ENCODE measurements at places on chromosomes 3 and 15.

- peak; percentile 21 for DNase-seq
Observed at GRCh38 chr3:32177702-32178198, 60.7 kb upstream of the CMTM8 start.

DNA sequence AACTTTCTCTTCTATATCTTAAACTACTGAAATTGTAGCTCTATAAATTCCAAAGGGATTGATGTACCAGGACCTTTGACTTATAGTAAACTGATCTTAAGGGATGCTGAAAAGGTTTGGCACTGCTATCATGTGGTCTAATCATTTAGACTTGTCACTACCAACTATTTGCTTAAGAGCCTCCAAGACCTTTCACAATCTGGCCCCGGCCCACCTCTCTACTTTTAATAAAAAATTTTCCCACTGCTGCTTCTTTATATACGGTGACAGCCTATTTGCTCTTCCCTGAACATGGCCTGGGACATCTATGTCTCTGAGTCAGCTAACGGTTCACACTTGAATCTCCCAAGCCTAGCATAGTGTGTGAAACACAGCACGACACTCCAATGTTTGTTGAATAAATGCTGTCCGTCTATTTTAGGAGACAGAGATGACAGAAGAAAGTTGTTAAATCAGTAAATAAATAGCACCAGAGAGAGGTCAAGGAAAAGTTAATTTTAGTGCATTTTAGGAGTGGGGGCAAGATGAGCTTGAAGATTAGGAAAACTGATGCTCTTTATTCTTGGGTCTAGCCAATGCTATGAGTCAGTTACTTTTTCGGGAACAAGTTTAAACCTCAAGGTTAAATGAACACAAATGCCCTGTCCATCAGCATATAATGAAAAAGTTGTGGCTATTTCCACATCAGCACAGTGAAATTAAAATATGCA lies 212.9 kb downstream of the TIGIT start:
- DNase-seq, result no peak

- no peak for DNase-seq
Observed at GRCh38 chr3:3800685-3801493, 1.7 kb downstream of the LRRN1 start.

GRCh38 chr15:39455471-39455991 lies 125.3 kb upstream of the THBS1 start:
- DNase-seq, result no peak

- no peak for DNase-seq
Observed at GRCh38 chr15:66172324-66172980, 81.1 kb downstream of the MEGF11 start.

DNA sequence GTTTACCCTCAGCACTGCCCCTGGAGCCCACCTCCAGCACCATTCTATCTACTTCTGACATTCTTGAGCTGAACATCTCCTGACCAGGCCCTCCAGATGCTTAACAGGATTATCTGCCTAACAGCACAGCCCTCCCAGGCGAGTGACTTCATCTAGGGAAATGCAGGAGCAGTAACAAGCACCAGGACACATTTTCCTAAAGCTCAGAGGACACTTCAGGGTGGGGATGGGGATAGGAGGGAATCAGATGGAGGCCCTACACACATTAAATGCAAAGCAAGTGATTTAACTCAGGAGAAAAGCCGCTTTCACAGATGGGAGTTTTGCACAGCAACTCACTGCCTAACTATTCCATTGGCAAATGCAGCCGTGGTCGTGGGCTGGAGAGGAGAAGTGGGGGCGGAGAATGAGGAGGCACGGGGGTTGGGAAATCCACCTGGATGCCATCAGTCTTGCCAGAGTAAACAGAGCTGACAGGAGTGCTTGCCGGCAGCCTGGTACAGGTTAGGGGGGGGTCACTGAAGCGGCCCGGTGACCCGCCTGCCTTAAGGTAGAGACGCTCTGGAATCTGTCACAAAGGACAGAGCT lies 21.3 kb upstream of the BNC1 start:
- no peak for DNase-seq

- peak; percentile 49 for DNase-seq
Observed at GRCh38 chr3:52220380-52221026, 4.9 kb downstream of the TLR9 start.

DNA sequence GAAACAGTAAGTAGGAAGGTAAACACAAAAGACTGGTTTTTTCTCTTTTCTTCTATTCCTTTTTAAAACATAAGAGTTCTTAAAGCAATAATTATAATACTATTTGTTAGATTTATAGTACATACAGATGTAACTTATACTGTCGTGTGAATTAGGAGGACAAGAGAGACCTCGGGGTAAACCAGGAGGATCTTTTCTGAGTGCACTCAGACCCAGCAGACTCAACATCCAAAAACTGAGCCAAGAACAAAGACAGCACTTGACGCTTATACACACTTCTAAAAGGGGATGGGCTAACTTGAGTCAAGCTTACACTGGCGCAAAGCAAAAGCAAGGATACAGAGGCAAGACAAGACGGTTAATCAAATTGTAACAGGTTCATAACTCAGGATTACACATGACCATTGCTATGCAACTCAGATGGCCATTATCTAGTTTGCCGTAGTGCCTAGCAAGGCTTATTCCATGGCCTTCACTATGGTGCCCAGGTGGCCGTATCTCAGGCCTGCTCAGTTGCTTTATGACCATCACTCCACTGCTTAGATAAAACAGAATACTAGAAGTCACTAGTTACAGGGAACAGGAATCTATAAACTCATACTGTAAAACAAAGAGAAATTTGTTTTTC lies 18.6 kb downstream of the MTHFS start:
- no peak for DNase-seq

DNA sequence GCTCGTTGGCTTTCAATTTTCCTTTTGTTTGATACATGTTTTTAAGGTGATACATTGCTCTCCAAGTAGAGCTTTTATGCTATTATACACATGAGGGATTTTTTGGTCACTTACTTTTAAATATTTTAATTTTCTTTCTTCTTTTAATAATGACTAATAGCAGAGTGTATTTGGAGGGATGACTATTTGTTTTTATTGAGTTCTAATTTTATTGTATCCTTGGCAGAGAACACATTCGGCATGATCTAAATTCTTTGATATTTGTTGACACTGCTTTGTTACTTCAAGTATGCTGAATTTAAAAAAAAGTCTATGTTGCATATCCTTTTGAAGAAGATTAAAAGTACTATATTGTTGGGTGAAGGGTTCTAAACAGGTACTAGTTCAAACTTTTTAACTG lies 149.9 kb upstream of the PDZRN3 start:
- DNase-seq, result no peak

DNA sequence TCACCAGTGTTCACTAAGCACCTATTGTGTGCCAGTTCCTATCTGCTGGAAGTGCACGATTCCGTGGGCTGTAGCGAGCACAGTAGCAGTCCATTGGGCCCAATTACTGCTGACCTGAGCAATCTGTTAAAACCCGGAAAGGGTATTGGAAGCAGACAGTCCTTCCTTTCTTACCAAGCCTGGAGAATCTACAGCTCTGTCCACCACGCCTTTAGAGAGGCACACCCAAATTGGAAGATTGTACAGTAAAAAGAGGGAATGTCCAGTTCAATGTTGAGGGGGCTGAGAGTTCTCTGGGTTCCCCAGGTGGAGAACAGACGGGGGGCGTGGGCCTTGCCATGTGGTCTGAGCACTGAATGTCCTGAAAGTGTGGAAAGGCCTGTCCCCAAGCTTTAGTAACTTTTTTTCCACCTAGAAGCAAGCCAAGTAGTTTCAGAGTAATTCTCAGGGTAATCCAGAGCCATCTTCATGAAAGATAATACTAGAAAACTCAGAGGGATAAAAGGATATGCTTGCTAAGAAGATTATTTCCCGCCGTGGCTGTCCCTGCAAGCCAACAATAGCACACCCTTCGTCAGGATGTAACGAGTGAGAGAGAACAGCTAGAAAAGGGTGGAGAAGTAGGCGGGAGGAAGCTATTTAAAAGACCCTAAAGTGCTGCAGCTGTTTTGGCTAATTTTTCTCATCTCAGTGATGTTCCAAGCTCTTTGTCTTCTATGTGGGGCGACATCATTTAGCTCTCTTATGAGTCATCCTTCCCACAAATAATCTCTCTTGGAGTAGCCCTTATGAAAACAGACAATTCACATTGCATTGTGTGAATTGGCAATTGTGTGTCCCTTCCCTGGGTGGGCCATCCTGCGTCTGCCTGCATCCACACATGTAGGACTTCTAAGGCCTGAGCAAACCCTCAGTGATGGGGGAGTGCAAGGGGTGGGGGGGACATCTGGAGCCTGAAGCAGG lies 181.0 kb downstream of the ATG7 start:
- DNase-seq, result no peak

DNA sequence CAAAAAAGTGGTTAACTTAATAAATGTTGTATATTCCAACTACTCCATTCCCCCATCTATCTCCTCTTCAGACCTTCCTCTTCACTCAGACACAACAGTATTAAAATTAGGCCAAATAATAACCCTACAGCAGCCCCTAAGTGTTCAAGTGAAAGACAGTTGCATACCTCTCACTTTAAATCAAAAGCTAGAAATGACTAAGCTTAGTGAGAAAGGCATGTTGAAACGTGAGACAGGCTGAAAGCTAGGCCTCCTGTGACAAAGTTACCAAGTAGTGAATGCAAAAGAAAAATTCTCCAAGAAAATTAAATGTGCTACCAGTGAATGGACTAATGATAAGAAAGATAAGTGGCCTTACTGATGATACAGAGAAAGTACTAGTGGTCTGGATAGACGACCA lies 71.7 kb downstream of the ANKRD28 start:
- no peak for DNase-seq

DNA sequence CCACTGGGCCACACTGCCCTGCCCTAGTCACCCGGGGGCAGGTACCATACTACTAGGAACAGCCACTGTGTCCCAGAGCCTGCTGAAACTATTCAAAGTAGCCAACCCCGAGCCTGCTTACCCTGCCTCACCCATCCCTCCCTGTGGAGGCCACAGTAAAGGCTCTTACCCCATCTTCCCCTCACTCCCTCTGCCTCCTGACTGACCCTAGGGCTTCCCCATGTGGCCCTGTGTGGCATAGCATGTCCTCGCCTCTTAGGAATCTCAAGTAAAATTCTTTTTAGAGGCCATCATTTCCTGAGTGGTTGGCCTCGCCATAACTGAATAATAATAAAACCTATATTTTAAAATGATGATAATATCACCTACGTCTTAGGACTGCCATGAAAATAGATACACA lies 112.2 kb upstream of the SLC6A11 start:
- DNase-seq, result no peak

DNA sequence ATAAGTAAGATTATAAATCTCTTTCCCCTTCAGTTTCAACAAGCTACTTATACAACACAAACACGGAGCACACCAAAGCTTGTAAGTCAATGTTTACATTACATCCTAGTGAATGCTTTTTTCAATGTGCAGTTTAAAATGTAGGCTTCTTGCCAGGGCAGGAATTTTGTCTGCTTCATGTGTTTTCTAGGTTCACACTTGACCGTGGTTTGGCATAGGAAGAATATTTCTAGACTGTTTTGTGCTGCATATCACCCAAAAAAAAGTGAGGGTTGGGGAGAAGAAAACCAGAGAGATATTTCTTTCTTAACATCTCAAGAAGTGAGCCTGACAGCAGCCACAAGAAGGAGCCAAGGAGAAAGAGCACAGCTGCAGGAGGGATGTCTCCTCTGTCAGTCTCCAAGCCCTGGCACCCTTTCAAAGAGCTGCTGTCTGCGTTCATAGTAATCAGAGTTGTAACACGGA lies 255.8 kb downstream of the MEIS2 start:
- peak; percentile 77 for DNase-seq

Data from NCI-H1105 treated with DMSO at 0.1 percent for 48 hours (cell line).